Mesenteric fat pad (tissue), 1 donor: ENCODE measurements at places on chromosomes 5 and 9. TPM values are rescaled to one million over a fixed set of nuclear protein-coding genes. Genes with fewer than 3 reads are reported as not detected.

DNA sequence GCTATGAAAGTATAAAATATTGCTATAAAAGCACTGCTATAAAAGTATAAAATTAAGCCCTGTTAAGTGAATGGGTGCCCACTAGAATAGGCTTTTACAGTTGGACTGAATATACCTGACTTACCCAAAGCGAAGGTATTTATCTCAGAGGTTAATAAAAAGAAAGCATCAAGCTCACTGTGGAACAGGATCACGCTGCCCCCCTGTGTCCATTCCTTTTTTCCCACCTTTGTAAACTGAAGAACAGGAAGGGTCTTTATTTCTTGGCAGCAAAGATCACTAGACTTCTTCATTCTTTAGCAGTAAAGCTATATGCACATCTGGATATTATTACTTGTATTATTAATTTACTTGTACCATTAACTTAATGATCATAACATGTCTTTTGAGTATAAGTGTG lies 22.1 kb upstream of the PLPP6 start:
- no peak for DNase-seq

IER5L gene
- total RNA-seq, result 13.8 TPM

DNA sequence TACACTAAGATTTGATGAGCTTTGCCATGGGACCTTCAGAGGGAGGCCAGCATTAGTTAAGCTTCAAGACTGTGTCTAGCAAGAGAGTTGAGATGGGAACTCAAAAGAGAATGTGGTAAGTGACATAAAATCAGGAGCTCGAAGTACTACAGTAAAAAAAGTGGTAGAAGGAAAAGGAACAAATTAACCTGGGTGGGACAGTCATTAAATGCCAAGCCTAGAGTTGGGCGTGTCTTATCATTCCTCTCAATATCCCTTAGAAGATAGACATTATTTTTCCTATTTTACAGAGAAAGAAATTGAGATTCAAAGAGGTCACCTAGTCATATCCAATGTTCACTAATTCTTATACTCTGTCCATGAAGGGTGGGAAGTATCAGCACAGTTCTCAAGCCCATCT lies 3.3 kb upstream of the TXN start:
- DNase-seq, result no peak

DNA sequence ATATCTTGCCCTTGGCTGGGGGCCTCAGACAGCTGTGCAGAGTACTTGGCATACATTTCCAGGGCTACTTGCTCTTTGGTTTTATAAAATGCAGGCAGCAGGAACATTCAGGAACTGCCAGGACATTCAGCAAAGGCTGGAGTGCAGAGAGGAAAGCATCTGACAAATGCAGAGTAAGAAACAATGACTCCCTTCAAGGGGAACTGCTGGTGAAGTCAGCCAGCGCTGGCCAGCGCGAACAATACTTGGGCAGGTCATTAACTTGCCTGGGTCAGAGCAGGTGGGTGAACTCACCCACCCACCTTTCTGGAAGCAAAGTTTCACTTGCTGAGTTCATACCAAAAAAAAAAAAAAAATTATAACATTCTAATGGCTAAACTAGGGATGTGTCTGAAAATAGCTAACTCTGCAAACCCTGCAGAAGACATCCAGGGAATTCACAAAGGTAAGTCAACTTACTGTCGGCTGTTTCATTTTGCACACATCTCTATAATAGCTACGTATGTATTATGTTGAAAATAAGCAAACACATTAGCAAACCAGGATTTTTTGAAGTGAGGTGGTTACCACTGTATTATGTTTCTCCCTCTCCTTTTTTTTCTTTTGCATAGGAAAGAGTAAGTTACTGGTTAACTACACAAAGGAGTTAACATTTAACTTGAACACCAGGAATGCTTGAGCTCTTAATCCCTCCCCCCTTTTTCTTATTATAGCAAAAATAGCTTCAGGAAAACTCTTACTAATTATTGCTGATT lies 152.2 kb downstream of the GLIS3 start:
- DNase-seq, result no peak

DNA sequence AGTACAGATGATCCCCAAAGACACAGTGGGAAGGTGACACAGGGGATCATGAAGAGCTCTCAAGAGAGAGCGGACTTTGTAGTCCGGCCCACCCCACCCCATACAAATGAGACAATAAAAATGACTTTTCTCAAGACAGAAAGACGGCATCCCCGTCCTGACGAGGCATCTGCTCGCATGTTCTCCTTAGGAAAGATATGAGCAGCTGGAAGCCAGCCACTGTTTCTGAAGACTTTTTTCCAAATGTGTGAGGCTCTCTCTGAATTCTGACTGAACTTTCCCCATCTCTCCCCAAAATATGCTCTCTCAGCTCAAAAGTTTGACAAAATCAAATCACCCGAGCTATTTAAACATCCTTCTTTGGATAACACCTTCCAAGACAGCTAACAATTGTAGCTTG lies 105.2 kb downstream of the RFK start:
- DNase-seq, result no peak

DNA sequence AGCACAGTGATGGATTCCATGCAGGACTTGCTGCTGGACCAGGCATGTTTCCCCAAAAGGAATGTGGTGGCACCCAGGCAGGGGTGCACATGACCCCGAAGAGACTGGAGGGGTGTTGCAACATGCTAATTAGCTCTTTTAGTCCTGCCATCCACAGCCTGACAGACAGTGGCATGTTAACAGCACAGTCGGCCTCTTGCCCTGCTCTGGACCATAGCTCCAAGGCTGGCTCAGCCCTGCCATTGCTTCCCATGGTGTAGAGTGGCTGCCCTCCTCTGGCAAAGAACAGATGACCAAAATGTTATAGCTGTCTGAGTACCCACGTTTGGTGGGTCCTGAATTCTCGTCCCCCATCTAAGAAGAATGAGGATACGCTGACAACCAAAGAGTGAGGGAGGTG lies 736.4 kb upstream of the PTPRD start:
- no peak for DNase-seq

GRCh38 chr9:129407905-129408452 lies 212.9 kb downstream of the C9orf50 start:
- DNase-seq, result no peak

DNA sequence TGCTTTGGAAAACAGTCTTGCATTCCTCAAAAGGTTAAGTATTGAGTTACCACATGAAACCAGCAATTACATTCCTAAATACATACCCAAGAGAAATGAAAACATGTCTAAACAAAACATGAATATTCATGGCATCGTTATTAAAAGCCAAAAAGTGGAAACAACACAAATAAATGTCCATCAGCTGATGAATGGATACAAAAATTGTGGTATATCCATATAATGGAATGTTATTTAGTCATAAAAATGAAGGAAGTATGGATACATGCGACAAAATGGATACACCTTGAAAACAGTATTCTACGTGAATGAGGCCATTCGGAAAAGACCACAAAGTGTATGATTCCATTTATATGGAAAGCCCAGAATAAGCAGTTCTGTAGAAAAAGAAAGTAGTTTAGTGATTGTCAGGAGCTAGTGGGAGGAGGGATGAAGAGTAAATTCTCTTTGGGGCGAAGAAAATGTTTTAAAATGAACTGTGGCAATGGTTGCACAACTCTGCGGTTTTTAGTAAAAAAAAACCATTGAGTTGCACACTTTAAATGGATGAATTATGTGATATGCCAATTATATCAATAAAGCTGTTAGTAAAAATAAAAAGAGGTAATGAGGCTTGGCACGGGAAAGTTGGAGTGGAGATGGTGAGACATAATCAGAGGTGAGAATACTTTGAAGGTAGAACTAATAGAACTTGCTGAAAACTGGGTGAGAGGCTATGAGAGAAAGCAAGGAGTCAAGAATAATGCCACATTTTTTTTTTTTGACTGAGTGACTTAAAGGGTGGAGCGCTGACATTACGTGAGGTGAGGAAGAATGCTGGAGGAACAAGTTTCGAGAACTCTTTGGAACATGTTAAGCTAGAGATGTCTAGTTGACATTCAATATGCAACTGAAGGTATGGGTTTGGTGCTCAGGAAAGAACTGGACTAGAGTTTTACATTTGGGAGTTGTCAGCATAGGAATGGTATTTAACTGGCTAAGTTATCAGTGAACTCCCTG lies 194.9 kb upstream of the ZNF608 start:
- DNase-seq, result no peak

F2RL2 gene
- 0.10 TPM for total RNA-seq

DNA sequence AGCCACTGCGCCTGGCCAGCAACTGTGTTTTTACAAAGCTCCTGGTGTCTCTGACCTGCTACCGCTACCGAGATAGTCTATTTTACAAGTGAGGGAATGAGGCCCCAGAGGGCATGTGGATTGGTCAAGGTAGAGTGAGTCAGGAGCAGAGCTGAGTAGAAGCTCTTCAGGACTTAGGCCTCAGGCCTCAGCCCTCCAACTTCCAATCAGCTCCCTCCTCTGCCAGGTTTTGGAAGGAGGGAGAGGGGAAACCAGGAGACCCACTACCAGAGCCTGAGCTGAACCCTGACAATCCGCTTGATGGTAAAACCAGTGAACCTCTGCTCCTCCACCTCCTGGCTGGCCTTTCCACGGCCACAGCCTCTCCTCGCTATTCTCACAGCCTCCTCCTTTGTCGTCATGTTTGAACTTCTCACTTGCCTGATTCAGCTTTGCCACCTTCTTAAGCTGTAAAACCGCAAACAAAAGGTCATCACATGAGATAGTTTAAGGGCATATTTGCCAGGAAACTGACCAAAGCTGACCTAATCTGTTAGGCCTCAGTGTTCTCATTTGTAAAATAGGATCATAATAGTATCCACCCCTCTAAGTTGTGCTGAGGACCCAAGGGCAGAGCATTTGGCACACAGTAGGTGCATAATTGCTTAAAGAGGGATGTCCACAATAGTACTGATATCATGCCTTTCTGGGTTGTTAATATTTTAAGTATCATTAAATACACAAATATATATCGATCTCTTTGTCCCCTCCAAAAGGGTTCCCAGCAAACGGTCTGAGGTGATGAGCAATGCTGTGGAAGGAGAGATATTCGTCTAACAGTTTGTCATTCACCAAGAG lies 1.7 kb downstream of the TRAF1 start:
- no peak for DNase-seq

DNA sequence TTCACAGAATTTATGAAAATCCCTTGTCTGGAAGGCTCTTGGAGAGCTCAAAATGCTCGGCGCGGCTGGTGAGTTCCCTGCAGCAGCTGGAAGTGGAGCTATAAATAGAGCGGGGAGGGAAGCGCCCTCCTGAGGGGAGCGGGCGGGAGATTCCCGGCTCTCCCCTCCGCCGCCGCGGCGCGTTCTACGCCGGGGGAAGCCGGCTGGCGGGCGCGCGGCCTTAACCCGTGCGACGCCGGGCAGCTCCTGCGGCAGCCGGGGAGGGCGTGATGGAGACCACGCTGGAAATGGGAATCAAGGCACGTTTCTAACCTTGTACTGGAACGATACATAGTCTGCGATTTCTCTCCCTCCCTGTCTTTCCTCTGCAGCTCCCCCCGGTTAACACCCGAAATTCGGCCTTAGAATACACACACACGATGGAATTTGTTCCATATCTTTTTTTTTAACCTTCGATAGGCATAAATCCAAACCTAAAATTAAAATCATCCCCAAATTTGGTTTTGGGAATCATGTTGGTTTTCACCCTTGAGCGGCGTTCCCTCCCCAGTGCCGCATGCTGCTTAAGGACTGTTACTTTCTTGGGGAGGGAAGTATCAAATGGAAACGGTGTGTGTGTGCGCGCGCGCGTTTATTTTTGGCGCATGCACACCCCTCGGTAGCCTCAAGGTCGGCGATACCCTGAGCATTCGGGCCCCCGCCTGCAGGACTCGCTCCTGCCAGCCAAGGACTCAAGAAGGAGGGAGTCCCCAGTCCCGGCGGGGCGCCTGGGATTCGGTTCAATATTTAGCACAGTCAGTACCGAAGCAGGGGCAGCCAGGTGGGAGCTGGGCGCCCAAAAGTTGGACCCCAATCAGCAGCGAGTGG lies 306.3 kb upstream of the KCNN2 start:
- DNase-seq, result no peak

PCDHB3 gene
- 3.6 TPM for total RNA-seq

- DNase-seq, result no peak
Observed at GRCh38 chr5:54514841-54515432, 2.6 kb upstream of the SNX18 start.

SVEP1 gene
- total RNA-seq, result 359 TPM

PCDHAC2 gene
- 1.1 TPM for total RNA-seq
